Lung (tissue), 17 donors: ENCODE measurements at places on chromosomes 1 and 21. TPM values are rescaled to one million over a fixed set of nuclear protein-coding genes. Genes with fewer than 3 reads are reported as not detected.

DNA sequence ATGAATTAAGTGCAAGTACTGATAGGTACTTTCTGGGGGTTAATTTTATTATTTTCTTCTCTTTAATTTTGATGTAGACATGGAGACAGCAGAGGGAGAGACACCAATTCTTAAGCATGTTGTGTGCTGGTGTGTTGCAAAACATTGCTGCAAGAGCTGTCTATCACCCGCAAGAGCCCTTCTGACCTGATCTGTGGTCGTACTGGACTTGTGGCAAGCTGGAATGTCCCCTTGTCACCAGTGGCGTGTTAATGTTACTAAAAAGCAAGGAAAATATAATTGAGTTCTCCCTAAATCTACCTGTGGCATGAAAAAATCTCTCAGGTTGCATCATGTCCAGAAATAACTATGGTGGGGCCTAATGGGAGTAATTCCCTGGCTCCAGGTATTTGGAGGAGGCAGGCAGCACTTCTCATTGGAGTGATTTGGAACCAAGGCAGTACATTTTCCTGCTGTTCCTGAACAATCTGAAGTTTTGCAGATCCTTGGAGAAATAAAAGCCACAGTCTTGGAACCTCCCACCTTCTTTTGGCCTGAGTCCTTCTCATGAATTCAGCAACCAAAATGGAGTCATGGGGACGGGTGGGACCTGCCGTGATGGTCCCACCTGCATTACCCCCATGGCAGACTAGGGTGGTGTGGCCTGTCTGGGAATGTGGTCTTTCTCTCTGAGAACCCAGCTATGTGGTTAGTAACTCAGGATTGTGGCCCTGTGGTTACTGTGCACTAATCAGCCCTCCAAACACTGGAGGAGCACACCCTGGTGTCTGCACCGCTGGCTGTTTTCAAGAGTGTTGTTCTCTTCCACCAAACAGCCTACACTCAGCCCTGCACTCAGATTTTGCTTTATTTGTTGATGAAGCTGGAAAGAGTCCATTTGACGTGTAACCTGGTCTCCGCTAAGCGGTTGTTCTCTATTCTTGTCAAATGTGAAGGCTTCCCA, 57.4 kb downstream of the GALNT2 start:
- H3K27ac ChIP-seq = no peak overlapping the region
- peaks cover 13% of the 10 kb centered on the region for H3K4me1 ChIP-seq
- no peaks in the 10 kb centered on the region for H3K36me3 ChIP-seq
- no peaks in the 10 kb centered on the region for H3K27me3 ChIP-seq
- H3K4me3 ChIP-seq = no peak overlapping the region

- DNase-seq = peak; percentile 74
- no peak overlapping the region for H3K4me3 ChIP-seq
- no peak overlapping the region for H3K27ac ChIP-seq
- no peaks in the 10 kb centered on the region for H3K27me3 ChIP-seq
Observed at GRCh38 chr1:201655243-201655642, 116.3 kb downstream of the NAV1 start.

DNA sequence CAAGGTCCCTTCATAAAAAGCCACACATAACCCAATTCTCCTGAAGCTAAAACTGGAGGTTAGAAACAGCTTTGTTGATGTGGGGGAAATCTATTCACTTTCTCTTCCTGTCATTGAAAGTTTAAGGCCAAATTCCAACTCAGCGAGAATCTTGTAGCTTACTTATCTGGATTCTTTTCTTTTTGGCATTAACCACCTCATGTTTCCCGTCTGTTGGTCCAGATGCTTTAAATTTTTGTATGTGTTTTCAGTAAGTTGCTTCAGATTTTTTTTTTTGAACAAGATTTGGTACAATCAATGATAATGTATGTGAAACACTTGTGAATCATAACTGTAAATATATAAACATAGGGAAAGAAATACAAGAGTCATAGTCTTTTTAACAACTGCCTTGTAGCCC, 33.7 kb upstream of the NEK7 start:
- no peak overlapping the region for H3K27ac ChIP-seq
- H3K27me3 ChIP-seq = no peaks in the 10 kb centered on the region
- peak; percentile 48 for DNase-seq
- H3K4me1 ChIP-seq = no peaks in the 10 kb centered on the region
- no peaks in the 10 kb centered on the region for H3K36me3 ChIP-seq

DNA sequence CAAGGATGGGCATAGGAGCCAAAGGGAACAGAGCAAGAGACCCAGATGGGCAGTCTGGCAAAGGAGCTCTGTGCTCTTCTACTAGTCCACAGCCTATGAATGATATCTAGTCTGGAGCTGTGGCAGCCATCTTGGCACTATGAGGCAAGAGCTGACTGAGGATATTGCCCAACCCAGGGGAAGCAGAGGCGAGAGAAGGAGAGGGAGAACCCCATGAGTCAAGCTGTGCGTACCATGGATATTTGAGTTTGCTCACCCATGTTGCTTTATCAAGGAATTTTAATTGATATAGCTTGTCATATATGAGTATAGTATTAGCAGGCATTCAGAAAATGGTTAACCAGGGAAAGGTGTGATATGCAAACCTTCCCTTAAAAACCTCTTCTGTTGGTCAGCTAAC, 420.9 kb downstream of the PRDM2 start:
- no peak overlapping the region for H3K27ac ChIP-seq
- no peaks in the 10 kb centered on the region for H3K27me3 ChIP-seq
- no peaks in the 10 kb centered on the region for H3K4me1 ChIP-seq
- DNase-seq = no peak

Gene CDC20
- total RNA-seq = 6.1 TPM
